ENCODE measurements at places on chromosomes 6 and 20. TPM values are rescaled to one million over a fixed set of nuclear protein-coding genes. Genes with fewer than 3 reads are reported as not detected.

BPIFB1 gene
- not detected for polyA plus RNA-seq

TRIM15 gene
- polyA plus RNA-seq = 51.7 TPM

CLPSL1 gene
- polyA plus RNA-seq = not detected

PNISR gene
- 205 TPM for polyA plus RNA-seq

C6orf141 gene
- 24.1 TPM for polyA plus RNA-seq

COL20A1 gene
- 7.2 TPM for polyA plus RNA-seq

TPD52L2 gene
- polyA plus RNA-seq = 63.6 TPM

MICB gene
- polyA plus RNA-seq = 0.73 TPM

RIPPLY2 gene
- 0.88 TPM for polyA plus RNA-seq

SLC17A1 gene
- 0.09 TPM for polyA plus RNA-seq

MCHR2 gene
- 0.04 TPM for polyA plus RNA-seq

TMEM244 gene
- not detected for polyA plus RNA-seq

BANF2 gene
- polyA plus RNA-seq = not detected

NCR2 gene
- 0.42 TPM for polyA plus RNA-seq

HCRTR2 gene
- 0.10 TPM for polyA plus RNA-seq

GRCh38 chr20:53785320-53785719 is 191.7 kb upstream of the ZNF217 start:
- no peak for DNase-seq

DNA sequence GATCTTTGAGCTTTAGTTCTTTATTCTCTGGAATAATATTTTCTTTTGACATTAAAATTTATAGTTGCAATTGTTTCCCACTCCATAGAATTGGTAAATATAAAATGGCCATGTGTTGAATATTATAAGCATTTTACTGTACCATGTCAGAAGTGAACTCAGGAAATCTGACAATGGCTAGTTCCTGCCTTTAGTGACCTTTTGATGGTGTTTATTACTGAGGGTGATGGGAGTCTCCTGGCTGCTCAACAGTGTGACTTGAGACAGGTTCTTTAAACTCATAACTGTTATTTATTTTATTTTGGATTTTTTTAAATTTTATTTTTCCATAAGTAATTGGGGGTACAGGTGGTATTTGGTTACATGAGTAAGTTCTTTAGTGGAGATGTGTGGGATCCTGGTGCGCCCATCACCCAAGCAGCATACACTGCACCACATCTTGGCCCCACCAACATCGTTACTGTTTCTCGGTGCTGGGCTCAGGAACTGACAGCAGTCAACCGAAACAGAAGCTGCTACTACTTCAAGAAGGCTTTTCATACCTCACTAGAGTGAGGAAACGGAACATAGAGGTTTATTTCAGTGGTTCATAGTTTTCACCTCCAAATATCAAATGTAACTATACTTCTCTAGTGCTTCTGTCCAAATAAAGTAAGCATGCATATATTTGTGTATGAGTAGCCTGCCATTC is 90.4 kb downstream of the PLEKHG1 start:
- DNase-seq = no peak

- DNase-seq = no peak
Measured at GRCh38 chr6:36413489-36414480, 26.3 kb upstream of the ETV7 start.

DNA sequence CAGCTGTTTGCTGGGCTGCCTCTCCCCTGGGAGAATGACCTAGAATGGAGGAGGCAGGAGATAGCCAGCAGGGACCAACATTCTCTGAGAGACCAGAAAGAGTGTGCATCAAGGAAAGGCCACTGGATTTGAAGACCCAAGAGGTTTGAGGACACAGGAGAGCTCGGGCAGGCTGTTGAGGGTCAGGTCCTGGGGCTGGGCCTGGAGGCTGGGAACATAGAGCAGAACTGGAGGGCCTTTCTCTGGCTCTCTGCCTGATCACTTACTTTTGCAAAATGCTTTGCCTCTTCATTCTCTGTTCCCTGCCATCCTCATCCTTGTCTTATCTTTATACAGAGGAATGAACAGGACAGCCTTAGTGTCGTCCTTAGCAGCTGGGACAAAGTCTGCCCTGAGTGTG is 2.5 kb downstream of the IYD start:
- no peak for DNase-seq

DNA sequence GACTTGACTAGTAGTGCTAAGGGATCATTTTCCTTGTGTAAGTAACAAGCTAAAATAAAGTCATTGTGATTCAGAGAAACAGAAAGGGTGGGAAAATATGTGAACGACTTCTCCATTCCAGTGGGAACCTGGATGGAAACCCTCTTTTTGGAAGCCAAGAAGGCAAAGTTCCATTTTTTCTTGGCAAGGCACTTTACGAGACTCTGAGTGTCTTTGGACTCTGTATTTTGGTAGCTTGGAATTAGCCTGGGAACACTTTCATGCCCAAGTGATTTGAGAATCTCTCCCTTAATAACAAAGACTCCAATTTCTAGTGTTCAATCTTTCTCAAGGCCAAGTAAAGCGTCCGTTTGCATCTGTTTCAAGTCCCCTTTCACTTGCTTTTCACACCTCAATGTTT is 100.5 kb upstream of the SASH1 start:
- DNase-seq = no peak

DNA sequence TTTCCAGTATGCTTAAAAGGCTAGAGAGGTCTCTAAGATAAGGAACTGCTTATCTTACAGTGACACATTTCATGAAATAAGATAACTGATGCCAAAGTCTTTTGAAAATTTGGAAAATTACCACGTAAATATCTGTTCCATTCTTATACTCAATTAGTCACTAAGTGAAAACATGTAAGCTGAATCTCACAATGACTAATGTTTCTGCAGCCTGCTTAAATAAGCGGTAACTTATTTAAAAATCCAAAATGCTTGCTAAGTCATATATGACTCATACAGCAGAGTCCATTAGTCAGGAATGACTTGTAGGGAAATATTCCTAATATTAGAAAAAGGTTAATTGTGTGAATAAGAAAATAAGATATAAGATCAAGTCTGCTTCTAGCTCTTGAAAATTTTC is 27.8 kb upstream of the LGSN start:
- DNase-seq = no peak

DNA sequence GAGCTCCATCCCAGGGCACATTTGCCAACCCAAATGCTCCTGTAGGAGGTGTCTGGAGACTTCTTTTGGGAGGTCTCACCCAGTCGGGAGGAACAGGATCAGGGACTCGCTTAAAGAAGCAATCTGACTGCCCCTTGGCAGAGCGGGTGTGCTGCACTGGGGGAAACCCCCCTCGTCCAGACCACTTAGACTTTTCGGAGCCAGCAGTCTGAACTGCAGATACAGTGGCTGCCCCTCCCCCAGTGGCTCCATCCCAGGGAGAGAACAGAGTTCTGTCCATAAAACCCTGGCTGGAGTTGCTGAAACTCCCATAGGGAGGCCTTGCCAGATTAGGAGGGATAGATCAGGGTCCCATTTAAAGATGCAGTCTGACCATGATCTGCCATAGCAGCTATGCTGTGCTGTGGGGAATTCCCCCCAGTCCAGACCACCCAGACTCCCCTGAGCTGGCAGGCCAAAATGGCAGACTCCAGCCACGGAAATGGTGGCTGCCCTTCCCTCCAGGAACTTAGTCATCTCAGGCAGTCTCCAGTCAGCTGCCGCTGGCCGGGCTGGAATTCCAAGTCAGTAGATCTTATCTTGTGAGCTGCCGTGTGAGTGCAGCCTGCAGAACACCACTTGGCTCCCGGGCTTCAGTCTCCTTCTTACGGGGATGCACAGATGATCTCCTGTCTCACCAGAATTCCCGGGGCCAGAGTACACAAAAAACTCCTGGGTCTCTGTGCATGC is 278.1 kb upstream of the SASH1 start:
- no peak for DNase-seq

- peak; percentile 62 for DNase-seq
Measured at GRCh38 chr20:37989601-37990295, 43.5 kb downstream of the TTI1 start.

DNA sequence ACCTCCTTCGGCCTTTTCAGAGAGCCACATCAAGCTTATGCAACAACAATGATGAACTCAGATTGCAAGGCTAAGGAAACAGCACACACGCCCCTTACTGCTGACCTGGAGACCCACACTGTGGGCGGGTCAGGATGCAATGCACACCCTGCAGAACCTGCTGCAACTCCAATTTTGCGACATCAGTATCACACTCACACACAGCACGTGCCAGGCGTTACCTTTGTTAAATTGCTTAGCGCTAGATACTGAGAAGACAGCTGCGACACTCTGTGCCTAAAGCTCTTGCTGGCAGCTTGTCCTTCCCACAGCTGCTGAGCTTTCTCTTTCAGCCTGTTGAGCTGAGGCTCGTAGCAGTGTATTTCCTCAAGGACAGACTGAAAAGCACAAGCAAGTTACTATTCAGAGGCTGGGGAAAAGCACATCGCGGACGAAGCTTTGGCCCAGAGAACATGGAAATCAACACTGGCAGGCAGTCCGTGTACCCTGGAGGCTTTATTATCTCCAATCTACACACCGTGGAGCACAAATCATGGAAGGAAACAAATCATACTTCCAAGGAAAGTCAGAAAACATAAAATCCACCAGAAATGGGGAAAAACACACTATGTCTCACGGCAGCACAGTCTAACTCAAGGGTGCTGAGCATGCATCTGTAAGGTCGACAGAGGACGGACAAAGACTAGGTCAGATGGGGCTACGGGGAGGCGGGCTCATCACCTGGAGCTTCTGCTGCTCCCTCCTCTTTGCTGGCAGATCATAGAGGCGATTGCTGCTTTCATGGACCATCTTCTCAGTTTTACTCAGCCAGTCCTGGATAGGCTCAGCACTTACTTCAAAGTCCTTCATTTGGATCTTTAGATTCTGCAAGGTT is 268.2 kb downstream of the SYNE1 start:
- DNase-seq = peak; percentile 24

GRCh38 chr20:34874094-34874654 is 1.5 kb upstream of the GGT7 start:
- peak; percentile 72 for DNase-seq

GRCh38 chr20:48002517-48002970 is 217.3 kb upstream of the SULF2 start:
- no peak for DNase-seq

DNA sequence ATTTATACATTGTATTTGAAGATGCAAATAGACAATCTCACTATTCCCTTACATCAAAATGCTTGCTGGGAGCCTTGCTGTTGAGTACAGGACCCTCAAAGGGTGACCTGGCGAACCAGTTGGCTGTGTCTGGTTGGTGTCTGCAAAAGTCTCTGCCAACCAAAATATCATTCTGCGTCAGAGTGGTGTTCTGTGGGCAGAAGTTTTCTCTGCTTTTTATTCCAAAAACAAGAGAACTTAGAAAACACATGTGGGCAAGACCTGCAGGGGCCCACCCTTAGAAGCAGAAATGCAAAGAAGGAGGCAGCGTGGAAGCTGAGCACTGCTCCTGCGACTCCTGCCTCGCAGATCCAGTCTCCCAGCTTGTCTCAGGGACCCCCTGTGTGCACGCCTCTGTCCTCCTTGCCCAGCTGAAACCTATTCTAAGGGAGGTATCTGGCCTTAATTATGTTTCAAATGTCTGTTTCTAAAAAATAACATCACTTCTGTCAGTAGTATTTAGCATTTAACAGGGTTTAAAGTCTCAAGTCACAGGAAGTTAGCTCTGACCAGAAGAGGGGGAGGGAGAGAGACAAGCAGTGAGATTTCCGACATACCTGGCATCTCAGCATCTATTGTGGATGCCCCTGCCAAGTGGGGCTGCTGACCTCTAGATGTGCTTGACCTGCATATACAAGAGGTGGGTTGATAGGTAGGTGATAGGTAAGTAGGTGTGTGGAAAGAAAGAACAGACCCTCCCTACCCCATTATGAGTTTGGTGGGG is 101.3 kb downstream of the SASH1 start:
- no peak for DNase-seq

GRCh38 chr20:2837221-2837960 is 3.1 kb downstream of the PCED1A start:
- DNase-seq = no peak

GRCh38 chr6:11711003-11711983 is 67.3 kb downstream of the ADTRP start:
- DNase-seq = no peak

DNA sequence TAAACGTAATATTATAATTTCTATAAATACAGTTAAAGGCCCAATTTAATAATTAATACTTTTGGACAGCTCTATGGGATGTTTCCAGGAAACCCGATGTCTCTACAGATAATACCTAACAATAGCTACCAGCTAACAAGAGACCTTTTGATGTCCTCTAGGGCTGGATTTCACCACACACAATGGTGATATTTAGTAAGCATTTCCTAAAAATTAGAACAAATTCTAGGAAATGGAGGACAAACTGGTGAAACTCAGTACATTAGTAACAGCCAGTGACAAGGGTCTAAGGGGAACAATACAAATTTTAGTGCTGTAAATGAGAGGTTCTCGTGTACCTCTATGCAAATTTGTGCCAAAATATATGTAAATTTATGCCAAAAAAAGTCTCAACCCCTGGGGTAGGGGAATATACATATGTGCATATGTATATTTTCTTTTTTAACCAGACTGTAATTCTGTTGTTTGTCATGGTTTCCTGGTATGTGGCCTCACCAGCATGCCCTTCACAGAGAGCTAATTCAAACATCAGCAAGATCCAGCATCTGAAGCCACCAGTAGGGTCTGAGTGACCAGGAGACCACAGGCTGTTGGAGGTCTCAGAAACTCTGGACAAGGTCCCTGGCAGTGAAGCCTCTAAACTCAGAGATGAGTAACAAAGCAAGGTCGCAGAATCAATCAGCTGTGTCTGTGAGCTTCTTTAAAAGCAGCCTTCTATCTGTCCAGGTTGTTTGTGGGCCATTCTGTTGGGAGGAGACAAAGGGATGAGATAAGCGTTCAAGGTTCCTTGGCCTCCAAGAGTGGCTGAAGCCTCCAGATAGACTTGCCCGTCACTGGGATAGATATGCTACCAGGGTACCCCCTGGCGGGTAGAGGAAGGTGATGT is 235.1 kb upstream of the RREB1 start:
- no peak for DNase-seq

GRCh38 chr20:63291811-63292210 is 1.2 kb upstream of the COL20A1 start:
- DNase-seq = no peak

GRCh38 chr20:18050628-18051027 is 7.1 kb downstream of the OVOL2 start:
- DNase-seq = no peak

- DNase-seq = no peak
Measured at GRCh38 chr20:44698351-44698750, 16.8 kb upstream of the CCN5 start.

- no peak for DNase-seq
Measured at GRCh38 chr6:44558832-44559251, 171.3 kb downstream of the CDC5L start.

GRCh38 chr6:88852000-88852399 is 111.4 kb downstream of the RNGTT start:
- DNase-seq = no peak

Measured in large intestine (tissue), 12 donors.